Spinal cord (tissue), 10 donors: ENCODE measurements at places on chromosomes 16 and 17. TPM values are rescaled to one million over a fixed set of nuclear protein-coding genes. Genes with fewer than 3 reads are reported as not detected.

GRCh38 chr17:27492470-27492869 lies 36.2 kb downstream of the KSR1 start:
- H3K4me3 ChIP-seq = no peak overlapping the region
- DNase-seq = no peak
- H3K27ac ChIP-seq = no peak overlapping the region
- peaks cover 44% of the 10 kb centered on the region for H3K4me1 ChIP-seq
- H3K27me3 ChIP-seq = no peaks in the 10 kb centered on the region

GRCh38 chr17:16939606-16940115 lies 32.3 kb downstream of the TNFRSF13B start:
- no peak overlapping the region for H3K4me3 ChIP-seq
- no peak overlapping the region for H3K27ac ChIP-seq
- H3K36me3 ChIP-seq = no peaks in the 10 kb centered on the region
- no peaks in the 10 kb centered on the region for H3K4me1 ChIP-seq
- no peak for DNase-seq

- no peak for DNase-seq
- H3K36me3 ChIP-seq = peaks cover 53% of the 10 kb centered on the region
- H3K27me3 ChIP-seq = no peaks in the 10 kb centered on the region
- H3K4me1 ChIP-seq = peaks cover 24% of the 10 kb centered on the region
- no peak overlapping the region for H3K4me3 ChIP-seq
These were observed 136.3 kb upstream of the CHMP6 start for GRCh38 chr17:80855196-80855947.

DNA sequence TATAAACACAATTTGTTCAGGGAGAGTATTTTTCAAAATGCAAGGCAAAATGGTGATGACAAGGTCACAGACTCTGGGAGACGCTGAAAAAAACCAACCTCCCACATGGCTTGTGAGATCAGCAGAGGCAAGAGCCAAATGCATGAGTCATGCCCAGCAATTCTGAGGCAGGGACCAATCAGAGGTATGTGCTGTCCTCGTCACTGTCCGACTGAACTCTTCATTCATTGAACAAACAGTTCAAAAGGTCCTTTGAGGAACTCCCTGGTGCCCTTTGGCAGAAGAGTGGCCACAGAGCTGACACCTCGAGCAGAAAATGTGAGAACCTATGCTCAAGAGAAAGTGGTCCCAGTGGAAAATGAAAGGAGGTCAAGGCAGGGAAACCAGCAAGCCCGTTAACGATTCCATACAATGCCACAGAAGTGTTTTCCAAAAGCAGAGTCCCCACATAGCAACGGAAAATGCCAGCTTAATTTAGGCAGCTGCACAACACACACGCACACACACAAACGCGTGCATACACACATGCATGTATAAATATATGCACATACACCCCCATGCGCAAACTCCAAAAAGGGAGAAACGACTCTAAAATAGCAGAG lies 50.9 kb downstream of the CDH11 start:
- peak overlapping the region; percentile 93 for H3K27ac ChIP-seq
- H3K27me3 ChIP-seq = no peaks in the 10 kb centered on the region
- H3K36me3 ChIP-seq = no peaks in the 10 kb centered on the region
- H3K4me3 ChIP-seq = no peak overlapping the region

DNA sequence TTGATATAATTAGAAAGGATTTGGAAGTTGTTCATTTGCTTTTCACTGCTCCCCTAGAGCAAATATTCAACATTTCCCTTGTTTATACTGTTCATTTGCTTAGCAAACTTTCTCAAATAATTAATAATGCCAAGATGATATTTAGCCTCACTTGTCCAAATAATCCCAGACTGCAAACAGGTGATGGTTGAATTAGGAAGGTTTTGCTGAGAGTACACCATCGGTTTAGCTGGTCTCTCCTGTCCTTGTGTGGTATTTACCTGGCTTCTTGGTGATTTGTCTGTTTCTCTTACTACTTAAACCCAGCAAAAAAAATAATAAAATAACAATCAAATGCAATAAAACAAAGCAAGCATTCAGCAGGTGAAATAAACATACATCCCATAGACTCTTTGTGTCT lies 6.5 kb downstream of the KATNIP start:
- peaks cover 2% of the 10 kb centered on the region for H3K36me3 ChIP-seq
- no peak overlapping the region for H3K4me3 ChIP-seq
- DNase-seq = no peak

- H3K27me3 ChIP-seq = no peaks in the 10 kb centered on the region
- no peaks in the 10 kb centered on the region for H3K36me3 ChIP-seq
- no peak overlapping the region for H3K27ac ChIP-seq
These were observed 65.7 kb downstream of the TMEM132E start for GRCh38 chr17:34644941-34645550.

DNA sequence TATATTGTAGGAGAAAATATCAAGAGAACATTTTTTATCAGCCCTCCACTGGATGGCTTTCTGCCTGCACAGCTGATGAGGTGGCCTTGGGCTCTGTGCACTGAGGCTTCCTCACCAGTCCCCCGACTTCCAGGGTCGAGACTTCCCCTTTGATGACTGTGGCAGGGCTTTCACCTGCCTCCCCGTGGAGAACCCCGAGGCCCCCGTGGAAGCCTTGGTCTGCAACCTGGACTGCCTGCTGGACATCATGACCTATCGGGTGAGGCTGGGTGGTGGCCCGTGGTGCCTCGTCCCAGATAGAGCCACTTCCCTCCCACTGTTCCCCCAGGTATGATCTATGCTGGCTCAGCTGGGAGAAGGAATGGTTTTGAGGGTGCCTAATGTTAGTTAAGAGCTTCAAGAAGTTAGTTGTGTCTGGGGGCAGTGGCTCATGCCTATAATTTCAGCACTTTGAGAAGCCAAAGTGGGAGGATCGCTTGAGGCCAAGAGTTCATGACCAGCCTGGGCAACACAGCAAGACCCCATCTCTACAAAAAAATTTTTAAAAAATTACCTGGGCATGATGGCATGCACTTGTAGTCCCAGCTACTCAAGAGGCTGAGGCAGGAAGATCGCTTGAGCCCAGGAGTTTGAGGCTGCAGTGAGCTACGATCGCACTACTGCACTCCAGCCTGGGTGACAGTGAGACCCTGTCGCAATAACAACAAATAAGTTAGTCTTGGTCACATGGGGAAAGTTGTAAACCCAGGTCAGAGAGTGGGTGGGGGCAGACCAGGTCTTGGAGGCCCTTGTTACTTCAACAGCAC lies 11.8 kb downstream of the FCSK start:
- no peaks in the 10 kb centered on the region for H3K4me1 ChIP-seq
- no peak overlapping the region for H3K27ac ChIP-seq
- no peak overlapping the region for H3K4me3 ChIP-seq

DNA sequence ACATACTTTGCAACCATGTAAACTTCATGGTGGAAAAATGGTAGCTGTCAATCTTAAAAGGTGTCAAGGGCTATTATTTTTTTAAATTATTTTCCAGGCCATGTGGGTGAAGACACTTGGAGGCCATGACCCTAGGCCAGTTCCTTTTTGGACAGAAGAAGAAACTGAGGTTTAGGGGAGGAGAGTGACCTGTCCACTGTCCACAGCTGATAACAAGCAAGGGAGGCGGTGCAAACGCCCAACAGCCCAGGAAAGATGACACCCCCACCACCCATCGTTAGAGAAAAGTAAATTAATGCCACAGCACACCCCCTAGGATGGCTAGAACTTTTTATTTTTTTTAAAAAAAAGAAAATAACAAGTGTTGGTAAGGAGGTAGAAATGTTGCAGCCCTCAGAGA lies 19.2 kb downstream of the ENPP7 start:
- peaks cover 22% of the 10 kb centered on the region for H3K4me1 ChIP-seq
- peaks cover 39% of the 10 kb centered on the region for H3K27me3 ChIP-seq
- H3K4me3 ChIP-seq = no peak overlapping the region
- no peaks in the 10 kb centered on the region for H3K36me3 ChIP-seq
- no peak overlapping the region for H3K27ac ChIP-seq
- no peak for DNase-seq

- no peak for DNase-seq
- peaks cover 62% of the 10 kb centered on the region for H3K4me1 ChIP-seq
- H3K4me3 ChIP-seq = no peak overlapping the region
- H3K36me3 ChIP-seq = peaks cover 58% of the 10 kb centered on the region
These were observed 25.6 kb upstream of the CACNG1 start for GRCh38 chr17:67018471-67019434.

CENPX gene
- 56.3 TPM for total RNA-seq

OTOA gene
- 0.50 TPM for total RNA-seq

ITGA2B gene
- 5.4 TPM for total RNA-seq

PLXDC1 gene
- total RNA-seq = 10.1 TPM
